ENCODE measurements at places on chromosomes 1 and 21. TPM values are rescaled to one million over a fixed set of nuclear protein-coding genes. Genes with fewer than 3 reads are reported as not detected.

- no peak for DNase-seq
Observed at GRCh38 chr1:178461104-178461503, 35.7 kb downstream of the CLEC20A start.

DNA sequence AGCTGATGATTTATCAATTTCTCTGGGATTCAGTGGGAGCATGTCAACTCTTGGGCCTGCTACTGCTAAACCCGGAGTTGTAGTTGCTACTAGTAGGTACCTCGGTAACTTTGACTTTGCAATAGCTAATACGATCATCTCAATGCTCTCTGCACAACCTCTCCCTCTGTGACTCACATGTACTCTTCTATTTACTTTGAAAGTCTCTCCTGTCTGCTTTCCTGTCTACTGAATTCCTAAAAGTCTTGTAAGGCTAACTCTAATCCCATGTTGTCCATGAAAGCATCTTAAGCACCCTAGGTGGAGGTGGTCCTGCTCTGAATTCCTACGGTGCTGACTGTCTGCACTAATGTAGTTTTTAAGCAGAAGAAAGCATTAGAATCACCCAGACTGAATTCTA, 29.3 kb downstream of the SLC9C2 start:
- no peak for DNase-seq

DNA sequence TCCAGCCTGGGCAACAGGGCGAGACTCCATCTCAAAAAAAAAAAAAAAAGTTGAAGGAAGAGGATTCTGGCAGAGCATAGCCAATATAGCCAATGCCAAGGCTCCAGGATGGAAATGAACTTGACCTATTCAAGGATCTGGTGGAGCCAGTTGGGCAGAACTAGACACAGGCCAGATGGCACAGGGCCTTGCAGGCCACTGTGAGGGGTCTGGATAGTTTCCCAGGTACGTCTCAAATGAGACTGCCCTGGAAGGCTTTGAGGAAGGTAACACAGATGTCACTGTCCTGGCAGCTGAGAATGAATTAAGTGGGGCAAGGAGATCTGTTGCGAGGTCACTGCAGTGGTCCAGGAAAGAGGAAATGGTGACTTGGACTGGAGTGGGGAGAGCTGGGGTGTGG, 12.0 kb upstream of the ARHGEF19 start:
- DNase-seq, result peak; percentile 18

DNA sequence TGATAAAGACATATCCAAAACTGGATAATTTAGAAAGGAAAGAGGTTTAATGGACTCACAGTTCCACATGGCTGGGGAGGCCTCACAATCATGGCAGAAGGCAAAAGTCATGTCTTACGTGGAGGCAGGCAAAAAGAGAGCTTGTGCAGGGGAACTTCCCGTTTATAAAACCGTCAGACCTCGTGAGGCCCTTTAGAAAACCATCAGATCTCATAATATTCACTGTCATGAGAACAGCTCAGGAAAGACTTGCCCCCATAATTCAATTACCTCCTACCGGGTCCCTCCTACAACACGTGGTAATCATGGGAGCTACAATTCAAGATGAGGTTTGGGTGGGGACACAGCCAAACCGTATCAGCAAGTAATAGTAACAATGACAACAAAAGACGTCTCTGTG, 88.2 kb upstream of the SLC25A33 start:
- no peak for DNase-seq

CIART gene
- 5.5 TPM for total RNA-seq

- peak; percentile 86 for DNase-seq
Observed at GRCh38 chr1:32334864-32335534, 1.0 kb downstream of the MARCKSL1 start.

DNA sequence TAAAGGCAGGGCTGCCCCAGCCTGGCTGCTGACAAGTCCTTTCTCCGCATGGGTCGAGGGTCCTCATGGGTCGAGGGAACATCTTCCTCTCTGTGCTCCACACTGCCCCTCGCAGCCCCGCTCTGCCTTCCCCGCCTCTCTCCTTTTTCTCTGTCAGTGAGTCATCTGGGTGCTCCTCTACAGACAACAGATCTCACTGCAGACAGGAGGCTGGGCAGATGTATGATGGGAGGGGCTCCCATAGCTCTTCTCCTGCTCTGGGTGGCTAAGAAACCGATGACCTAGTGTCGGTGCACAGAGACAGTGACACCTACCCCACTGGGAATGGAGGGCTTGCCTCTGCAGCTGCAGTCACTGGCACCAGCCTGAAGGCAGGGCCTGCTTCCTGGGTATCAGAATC, 5.5 kb downstream of the KCNA10 start:
- no peak for DNase-seq

MCOLN3 gene
- total RNA-seq, result 9.0 TPM

- DNase-seq, result no peak
Observed at GRCh38 chr1:230568008-230568407, 74.3 kb upstream of the COG2 start.

USP48 gene
- 45.1 TPM for total RNA-seq

- DNase-seq, result no peak
Observed at GRCh38 chr1:19949016-19949415, 25.6 kb upstream of the PLA2G2E start.

GRCh38 chr1:3020263-3020909, 881 bp upstream of the ACTRT2 start:
- DNase-seq, result no peak

DNA sequence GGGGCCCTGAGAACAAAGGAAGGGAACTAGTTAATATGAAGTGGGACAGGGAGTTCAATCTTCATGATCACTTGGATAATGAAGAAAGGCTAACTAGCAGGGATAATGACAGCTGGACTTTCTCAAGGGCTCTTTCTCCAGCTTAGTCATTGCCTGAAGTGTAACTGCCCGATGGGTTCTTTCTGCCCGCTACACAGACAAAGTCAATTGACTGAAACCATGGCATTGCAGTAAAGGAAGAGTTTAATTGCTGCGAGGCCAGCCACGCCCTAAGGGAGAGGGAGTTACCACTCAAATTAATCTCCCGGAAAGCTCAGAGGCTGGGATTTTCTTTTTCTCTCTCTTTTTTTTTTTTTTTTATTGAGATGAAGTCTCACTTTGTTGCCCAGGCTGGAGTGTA, 16.6 kb upstream of the SLC2A5 start:
- no peak for DNase-seq

- DNase-seq, result no peak
Observed at GRCh38 chr21:42111470-42111743, 40.3 kb downstream of the UMODL1 start.

DNA sequence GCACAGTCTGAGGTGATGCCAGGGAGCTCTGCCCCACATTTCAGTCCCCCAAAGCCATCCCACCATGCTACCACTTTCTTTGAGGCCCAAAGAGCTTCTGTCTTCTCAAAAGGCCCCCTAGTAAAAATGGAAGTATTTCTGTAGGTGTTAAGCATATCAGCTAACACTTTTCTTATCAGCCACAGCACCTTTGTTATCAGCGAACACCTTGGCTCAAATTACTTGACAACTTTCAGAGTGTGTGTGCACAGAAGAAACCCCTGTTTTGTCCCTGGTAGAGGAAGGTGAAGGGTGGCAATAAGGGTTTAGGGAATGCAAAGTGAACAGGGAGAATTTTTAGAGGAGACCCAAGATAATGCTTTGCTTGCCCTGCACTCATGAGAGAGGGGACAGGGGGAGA, 54.8 kb upstream of the GJA8 start:
- no peak for DNase-seq

GRCh38 chr1:1939296-1940122, 20.4 kb upstream of the TMEM52 start:
- DNase-seq, result no peak

DNA sequence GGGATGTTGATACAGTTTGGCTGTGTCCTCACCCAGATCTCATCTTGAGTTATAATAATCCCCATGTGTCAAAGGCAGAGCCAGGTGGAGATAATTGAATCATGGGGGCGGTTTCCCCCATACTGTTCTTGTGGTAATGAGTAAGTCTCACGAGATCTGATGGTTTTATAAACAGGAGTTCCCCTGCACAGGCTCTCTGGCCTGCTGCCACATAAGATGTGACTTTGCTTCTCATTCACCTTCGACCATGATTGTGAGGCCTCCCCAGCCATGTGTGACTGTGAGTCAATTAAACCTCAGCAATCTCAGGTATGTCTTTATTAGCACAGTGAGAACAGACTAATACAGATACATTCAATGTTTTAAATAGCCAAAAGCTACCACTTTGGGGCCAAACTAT, 41.1 kb downstream of the SLC35F3 start:
- DNase-seq, result no peak

DNA sequence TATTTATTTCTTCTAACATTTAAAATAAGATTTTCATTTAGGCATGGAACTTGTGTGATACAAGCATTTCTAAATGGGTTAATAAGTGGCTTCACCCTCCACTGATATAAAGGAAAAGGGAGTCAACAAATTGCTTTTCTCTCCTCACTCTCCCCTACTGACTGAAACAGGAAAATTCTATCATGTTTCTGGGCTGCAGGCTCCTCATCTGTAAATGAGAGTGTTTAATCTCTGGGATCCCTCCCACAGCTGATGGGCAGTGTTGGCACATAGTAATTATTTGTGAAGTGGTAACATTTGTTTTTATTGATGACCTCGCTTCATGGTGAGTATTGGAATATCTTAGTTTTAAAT, 69.8 kb upstream of the WARS2 start:
- DNase-seq, result no peak

NOTCH2 gene
- total RNA-seq, result 45.0 TPM

- DNase-seq, result peak; percentile 76
Observed at GRCh38 chr1:85109475-85109874, 61.2 kb upstream of the MCOLN3 start.

ARTN gene
- 1.3 TPM for total RNA-seq

- DNase-seq, result no peak
Observed at GRCh38 chr1:228118040-228118439, 8.9 kb upstream of the MRPL55 start.

DNA sequence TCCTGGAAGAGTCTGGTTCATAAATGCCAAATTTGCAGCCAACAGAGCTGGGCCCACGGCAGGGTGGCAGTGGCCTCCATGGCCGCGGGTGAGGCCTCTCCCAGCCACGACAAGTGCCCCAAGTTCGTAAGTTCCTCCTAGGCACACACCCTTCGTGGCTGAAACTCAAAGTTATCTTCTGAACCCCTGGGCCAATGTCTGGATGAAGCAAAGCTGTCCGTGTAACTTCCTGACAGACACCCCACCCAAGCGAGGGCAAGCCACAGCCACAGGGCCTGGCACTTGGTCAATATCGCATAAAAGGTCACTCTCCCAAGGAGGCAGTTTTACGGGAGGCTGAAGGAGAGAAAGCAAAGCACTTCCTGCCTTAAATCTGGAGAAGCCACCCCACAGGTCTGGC, 27.8 kb upstream of the GPR153 start:
- peak; percentile 43 for DNase-seq

DNA sequence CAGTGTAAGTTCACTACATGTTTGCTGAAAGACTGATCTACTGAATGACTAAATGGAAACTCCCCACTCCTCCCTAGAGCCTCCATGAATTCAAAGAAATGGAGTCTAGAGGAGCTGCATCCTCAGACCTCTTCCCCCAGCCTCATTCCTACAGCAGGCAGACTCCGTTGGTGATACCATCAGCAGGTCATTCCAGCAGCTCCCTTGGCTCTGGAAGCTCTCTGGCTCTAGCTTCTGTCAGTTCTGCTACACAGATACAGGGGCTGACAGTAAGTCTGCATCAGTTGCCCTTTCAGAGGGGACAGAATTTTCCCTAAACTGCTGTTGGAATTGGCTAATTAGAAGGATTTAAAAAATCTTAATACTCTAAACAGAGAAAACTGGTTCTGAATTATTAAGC, 31.7 kb upstream of the DMRTA2 start:
- DNase-seq, result no peak

- no peak for DNase-seq
Observed at GRCh38 chr1:214215583-214215982, 65.4 kb upstream of the SMYD2 start.

GRCh38 chr1:221829327-221830015, 87.6 kb upstream of the DUSP10 start:
- DNase-seq, result no peak

DNA sequence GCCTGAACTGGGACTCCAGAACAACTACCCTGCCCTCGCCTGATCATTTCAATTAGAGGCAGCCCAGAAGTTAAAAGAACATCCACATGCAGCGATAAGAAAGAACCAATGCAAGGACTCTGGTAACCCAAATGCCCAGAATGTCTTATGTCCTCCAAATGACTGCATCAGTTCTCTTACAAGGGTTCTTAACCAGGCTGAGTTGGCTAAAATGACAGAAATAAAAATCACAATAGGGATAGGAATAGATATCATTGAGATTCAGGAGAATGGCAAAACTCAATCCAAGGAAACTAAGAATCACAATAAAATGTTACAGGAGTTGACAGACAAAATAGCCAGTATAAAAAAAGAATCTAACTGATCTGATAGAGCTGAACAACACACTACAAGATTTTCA, 80.1 kb upstream of the PTGFR start:
- DNase-seq, result no peak

DNA sequence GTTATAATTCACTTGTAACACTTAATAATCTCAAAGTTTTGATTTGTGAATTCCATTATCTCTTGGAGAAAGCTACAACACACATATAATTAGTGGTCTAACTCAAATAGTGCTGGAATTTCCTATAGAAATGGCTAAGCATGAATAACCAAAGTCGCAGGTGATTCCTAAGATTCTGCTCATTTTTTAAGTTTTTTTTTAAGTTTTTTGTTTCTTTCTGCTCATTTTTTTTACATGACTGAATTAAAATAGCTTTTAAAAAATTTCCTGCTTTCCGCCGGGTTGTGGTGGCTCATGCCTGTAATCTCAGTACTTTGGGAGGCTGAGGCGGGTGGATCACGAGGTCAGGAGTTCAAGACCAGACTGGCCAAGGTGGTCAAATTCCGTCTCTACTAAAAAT, 90.4 kb downstream of the APP start:
- no peak for DNase-seq

DEGS1 gene
- total RNA-seq, result 79.6 TPM

C1QTNF12 gene
- 0.94 TPM for total RNA-seq

DNA sequence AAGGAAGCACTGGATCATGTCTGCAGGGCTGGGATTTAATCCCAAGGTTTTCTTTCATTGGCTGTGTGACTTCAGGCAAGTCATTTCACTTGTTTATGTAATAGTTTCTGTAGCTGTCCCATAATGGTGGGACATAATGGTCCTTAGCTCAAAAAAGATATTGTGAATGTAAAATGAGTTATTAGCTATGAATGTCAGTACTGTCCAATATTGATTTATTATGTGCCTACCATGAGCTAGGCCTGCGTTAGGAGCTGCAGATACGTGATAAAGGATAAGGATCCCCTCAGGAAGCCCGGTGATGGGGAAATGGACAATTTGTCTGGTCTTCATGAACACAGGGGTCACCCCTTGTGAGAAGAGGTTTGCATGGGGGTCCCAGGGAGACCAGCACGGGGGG, 95.8 kb downstream of the PLXNA2 start:
- no peak for DNase-seq

GRCh38 chr21:45366931-45367401, 38.0 kb upstream of the COL18A1 start:
- peak; percentile 89 for DNase-seq

GRCh38 chr21:35172231-35172630, 123.1 kb upstream of the RUNX1 start:
- no peak for DNase-seq

Measured in right cardiac atrium (tissue), 5 donors.